NCI-H1436 (cell line): ENCODE measurements at places on chromosomes 2 and 18.

DNA sequence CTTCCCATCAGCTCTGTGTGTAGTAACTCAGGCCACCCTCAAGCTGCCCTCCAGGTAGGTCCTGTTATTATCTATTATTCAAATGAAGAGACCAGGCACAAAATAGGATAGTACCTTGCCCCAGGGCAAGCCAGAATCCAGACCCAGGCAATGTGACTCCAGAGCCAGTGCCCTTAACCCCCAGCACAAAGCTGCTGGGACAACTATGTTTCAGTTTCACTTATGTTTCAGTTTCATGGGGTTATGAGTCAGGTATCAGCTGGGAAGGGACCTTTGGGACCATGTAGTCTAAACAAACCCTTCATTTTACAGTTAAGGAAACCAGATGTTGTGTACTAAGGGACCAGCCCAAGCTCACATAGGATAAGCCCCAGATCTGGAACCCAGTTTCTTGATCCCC lies 10.0 kb downstream of the HK2 start:
- DNase-seq: no peak

- DNase-seq: no peak
These were observed 49.0 kb downstream of the SETBP1 start for GRCh38 chr18:44729631-44730101.

GRCh38 chr2:46377101-46377581 lies 79.9 kb downstream of the EPAS1 start:
- DNase-seq: no peak

DNA sequence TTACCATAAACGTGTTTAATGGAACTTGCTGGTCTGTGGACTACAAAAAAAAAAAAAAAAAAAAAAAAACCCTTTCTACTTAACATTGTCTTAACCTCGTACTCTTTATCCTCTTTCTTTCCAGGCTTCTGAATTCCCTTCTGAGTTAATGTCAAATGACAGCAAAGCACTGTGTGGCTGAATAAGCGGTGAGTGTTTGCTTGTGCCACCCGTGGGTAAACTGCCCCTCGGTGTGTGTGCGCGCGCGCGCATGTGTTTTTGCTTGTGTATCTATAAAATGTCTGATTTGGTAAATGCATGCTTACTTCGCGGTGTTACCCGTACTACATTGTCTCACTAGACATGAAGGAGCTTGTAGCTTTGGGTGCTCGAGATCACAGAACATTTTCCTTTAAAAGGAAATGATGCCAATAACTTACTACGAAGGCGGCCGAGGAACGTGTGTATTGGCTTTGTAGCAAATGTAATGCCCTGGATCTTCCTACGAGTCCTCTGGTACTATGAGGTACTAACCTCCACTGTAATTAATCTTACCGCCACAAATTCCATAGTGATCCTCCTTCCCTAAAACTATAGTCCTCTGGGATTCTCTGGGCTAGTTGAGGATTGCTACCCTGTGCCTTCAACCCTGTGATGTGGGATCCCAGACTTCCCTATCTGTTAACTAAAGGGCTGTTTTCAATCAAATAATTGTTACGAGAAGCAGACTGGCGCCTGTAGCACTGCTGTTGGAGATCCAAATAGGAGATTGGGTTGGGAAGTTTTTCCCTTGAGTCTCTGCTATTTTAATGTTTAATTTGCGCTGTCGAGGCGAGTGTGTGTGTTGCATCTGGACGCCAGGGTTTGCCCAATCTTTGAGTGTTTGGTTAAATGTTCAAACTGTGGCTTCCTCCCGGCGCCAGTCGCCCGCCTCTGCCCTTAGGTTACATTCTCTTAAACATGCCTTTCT lies 1.1 kb downstream of the ID2 start:
- no peak for DNase-seq

DNA sequence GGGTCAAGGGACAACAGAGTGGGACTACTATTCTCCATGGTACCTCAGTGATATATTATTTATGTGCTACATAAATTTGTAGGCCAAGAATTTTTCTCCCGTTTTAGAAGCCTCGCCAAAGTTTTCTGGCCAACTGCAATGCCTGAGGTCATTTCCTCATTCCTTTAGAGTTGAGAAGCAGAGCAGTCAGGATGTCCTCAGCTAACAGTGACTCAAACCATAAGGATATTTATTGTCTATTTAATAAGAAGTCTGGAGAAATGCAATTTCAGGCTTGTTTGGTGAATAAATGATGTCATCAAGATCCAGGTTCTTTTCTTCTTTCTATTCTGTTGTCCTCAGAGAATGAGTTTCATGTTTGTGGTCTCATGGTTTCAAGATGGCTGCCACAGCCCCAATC lies 91.0 kb downstream of the ADCYAP1 start:
- DNase-seq: no peak

DNA sequence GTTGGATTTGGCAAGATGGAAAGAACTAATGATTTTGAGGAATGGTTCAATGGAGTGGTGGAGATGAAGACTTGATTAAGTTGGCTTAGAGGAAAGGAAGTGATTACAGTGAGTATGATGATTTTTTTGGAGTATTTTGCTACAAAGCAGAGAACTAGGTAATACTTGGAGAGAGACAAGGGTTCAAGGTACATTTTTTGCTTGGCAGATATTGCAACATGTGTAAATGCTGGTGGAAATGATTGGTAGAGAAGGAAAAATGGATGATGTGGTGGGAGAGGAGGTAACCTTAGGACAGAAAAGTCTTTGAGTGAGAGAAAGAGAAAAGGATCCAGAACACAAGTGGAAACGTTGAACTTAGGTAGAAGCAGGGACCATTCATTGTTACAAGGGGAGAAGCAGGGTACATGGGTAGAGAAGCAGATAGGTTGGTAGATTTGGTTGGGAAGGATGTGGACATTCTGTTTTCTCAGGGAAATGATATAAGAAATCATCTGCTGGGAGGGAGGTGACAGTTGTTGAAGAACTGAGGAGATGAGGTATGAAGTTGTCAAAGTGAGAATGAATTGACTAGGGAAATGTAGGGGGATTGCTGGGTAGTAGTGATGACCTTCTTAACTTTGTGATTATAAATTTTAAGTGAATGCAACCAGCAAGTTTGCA lies 6.5 kb downstream of the EHBP1 start:
- DNase-seq: no peak

- DNase-seq: no peak
These were observed 228.7 kb downstream of the ARHGAP15 start for GRCh38 chr2:143357966-143358365.

DNA sequence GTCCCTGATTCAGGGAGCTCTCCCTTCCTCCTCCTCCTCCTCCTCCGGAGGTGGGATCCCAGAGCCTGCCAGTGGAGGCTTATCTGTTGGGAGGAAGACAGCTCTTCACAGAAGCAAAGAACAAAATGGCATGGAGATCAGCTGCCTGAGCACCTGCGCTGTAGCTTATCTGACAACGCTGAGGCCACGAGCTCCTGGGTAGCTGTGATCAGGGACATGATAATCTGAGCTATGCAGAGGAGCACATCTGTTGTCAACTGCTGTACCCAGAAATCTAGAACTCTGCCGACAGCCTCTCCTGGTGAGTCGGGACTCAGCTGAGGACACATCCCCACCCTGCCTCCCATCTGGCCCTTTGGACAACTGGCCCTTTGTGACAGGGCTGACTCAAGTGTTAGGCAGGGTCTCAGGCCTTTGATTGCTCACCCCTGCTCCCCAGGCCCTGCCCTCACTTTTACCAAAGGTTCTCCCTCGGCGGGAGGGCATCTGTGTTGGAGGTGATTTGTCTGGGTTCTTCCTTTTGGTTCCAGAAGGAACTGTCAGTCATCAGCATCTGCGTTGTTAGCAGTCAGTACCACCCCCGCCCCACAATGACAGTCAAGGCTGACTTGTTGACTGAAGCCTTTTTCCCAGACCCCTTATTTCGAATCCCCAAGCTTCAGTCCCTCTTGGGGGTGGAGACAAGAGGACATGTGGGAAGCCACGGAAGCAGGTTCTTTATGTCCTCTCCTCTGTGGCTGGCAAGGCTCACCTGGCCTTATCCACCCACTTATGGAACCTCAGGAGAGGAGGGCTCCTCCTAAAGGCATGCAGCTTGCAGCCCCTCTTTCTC lies 5.9 kb upstream of the CNNM3 start:
- no peak for DNase-seq

DNA sequence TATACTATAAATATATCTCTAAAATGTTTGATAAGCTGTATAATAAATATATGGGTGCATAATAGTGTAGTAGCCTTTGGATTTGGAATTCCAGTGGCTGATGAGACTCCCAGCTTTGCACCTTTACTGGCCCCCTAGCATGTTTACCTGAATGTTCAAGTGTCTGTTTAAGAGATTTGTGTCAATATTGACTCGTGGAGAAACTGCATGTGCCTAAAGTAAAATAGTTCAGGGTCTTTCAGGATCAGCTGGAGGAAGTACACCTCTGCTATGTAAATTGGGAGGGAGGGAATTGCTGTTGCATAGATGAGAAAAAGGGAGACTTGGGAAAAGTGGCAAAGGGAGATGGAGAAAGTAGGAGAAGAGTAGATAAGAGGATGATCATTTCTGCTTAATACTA lies 23.9 kb downstream of the ME2 start:
- no peak for DNase-seq

GRCh38 chr2:234388591-234388990 lies 108.3 kb downstream of the ARL4C start:
- DNase-seq: no peak

DNA sequence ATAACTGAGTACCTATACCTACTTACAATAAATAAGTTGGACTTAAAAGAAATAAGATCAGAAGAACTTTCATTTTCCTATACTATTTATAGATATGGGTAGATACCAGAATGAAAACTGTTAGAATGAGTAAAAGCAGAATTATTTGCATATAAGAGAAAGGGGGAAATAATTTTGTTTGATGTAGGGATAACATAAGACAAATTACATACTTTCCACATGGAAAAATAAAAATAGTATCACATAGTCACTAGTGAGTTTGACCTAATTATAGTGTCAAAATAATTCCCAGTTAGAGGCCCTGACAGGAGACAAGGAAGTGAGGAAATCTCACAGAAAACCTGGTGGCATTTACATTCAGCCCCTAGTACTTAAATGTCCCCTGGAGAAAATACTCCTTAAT lies 28.6 kb downstream of the KCMF1 start:
- DNase-seq: no peak

DNA sequence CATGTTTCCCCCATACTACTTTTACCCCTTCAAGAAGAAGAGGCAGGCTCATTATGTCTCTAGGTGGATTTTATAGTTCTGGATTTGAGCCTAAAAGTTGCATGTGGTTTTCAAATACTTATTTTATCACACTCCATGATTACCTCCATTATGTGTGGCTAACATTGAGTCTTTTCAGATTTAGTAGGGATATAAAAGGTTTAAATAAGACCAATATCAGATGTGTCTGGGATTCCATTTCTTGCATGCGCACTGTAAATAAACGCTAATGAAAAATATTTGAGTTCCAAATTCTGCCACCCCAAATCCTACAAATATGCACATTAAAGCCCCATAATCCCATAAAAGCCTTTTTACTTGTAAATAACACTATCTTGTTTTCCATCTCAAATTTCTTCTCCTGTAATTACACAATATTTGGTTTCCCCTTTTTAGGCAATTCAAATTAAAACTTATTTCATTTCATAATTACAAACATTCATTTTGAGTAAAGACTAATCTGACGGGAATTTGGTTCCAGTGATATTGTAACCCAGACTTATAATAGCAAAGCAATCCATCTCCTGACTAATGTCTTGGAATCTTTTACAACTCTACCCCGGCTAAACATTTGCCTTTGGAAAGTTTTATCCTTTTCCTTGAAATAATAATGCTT lies 600.0 kb downstream of the SLC4A3 start:
- no peak for DNase-seq

GRCh38 chr18:23398401-23398800 lies 54.7 kb upstream of the RIOK3 start:
- no peak for DNase-seq

GRCh38 chr2:885230-886071 lies 65.2 kb upstream of the SNTG2 start:
- no peak for DNase-seq

DNA sequence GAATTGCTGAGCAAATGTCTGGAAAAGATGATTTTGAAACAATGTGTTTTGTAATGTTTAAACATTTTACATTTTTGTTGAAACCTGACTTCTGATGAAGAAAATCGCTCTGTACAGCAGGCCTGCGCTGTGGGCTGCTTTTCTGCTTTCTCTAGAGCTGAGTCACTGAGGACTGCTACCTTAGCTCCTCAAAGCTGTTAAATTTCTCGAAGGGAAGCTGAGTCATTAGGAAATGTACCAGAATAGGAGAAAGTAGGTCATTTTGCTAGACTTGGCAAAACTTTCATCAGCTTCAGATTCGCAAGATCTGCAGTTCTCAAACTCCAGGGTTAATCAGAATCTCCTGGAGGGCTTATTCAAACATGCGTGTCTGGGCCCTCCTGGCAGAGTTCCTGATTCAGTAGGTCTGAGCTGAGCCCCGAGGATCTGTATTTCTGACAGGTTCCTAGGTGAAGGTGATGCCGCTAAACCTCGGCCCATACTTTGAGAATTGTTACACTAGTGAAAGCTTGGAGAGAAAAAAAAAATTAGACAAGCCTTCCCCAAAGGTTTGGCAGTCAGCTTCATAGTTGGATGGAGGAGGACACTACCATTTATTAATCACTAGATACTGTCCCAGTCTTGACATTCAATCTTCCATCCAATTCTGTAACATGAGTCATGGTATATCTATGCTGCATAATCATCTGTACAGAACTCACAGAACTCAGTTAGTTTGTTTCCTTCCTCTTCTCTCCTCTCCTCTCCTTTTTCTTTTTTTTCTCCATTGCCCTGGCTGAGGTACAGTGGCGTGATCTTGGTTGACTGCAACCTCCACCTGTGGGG lies 297.6 kb downstream of the PARD3B start:
- no peak for DNase-seq

DNA sequence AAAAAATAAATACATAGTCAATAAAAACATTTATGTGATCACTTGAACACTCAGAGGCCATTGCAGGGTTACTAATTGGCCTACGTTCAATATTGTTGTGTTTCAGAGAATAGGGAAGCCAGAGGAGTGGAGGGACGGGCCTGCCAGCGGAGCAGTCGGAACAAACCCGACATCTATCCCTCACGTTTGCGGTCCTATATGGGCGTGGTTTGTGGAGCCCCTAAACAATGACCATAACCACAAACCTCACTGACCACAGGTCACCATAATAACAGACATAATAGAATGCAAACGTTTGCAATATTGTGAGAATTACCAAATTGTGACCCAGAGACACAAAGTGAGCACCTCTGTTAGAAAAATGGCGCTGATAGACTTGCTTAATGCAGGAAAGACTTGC lies 19.5 kb upstream of the ZNF516 start:
- no peak for DNase-seq

DNA sequence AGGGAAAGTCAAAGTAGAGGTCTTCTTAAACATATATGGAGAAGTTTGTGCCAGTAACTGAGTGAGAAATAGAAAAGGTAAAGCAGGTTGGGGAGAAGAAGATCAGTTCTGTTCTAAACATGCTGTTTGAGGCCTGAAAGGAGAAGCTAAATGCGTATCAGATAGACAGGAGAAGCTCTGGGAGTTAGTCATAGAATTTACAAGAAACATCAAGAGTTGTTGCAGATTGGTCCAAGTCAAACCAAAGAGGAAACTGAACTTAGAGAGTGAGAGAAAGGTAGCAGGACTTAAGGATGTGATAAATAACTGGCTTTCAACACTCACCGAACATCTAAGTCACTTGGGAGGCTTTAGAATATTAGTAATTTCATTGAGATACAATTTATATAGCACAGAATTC lies 29.2 kb upstream of the CERS6 start:
- no peak for DNase-seq

- DNase-seq: no peak
These were observed 45.7 kb downstream of the FAM210A start for GRCh38 chr18:13680612-13681011.
